Activated T-helper 2 cell treated with anti-CD3 and anti-CD28 coated beads, Interferon-gamma antibody, Interleukin-2, Interleukin-4, amounts not matched to agents 10 μg/mL and 5 μg/mL and 100 μg/mL, durations not matched to agents 14 hours and 24 hours and 36 hours (primary cell): ENCODE measurements at places on chromosomes 6 and 20. TPM values are rescaled to one million over a fixed set of nuclear protein-coding genes. Genes with fewer than 3 reads are reported as not detected.

The CCDC28A gene
- total RNA-seq: 18.2 and 19.2 TPM in 2 replicates

The UBE2C gene
- 142 and 145 TPM in 2 replicates for total RNA-seq

The AIF1 gene
- total RNA-seq: 71.8 and 78.2 TPM in 2 replicates

The RRAGD gene
- total RNA-seq: 6.3 and 7.2 TPM in 2 replicates

The GSTA3 gene
- not detected in 2 replicates for total RNA-seq

The SNRPB2 gene
- 115 and 125 TPM in 2 replicates for total RNA-seq
